CD8-positive, alpha-beta memory T cell (primary cell): ENCODE measurements at places on chromosomes 1 and 21. TPM values are rescaled to one million over a fixed set of nuclear protein-coding genes. Genes with fewer than 3 reads are reported as not detected.

The LRRC38 gene
- not detected for total RNA-seq

The PEX14 gene
- 22.2 TPM for total RNA-seq

The KCNN3 gene
- total RNA-seq, result 0.22 TPM

The DAP3 gene
- total RNA-seq, result 156 TPM

The RGS13 gene
- total RNA-seq, result 0.07 TPM

The CELA3A gene
- total RNA-seq, result not detected

The SPATA1 gene
- total RNA-seq, result 0.55 TPM

The SFN gene
- 0.37 TPM for total RNA-seq

The HRNR gene
- total RNA-seq, result not detected

The SYNC gene
- not detected for total RNA-seq

The CFHR5 gene
- total RNA-seq, result not detected

The S100A5 gene
- total RNA-seq, result 0.61 TPM

The NCAM2 gene
- total RNA-seq, result not detected

The SHISA4 gene
- 0.24 TPM for total RNA-seq

The CLCA4 gene
- total RNA-seq, result not detected

The DPYD gene
- 10.3 TPM for total RNA-seq

The MTMR11 gene
- 1.6 TPM for total RNA-seq

The GPR157 gene
- 4.7 TPM for total RNA-seq

The WNT4 gene
- not detected for total RNA-seq

The EXO1 gene
- 76.1 TPM for total RNA-seq

The RAVER2 gene
- 6.7 TPM for total RNA-seq

The COPA gene
- total RNA-seq, result 139 TPM

The ZNF362 gene
- total RNA-seq, result 9.9 TPM

The OR6N2 gene
- not detected for total RNA-seq

The SLAMF9 gene
- not detected for total RNA-seq

The MROH9 gene
- total RNA-seq, result not detected

The IL12RB2 gene
- total RNA-seq, result 32.8 TPM

The CALML6 gene
- 0.46 TPM for total RNA-seq

The AMIGO1 gene
- total RNA-seq, result 4.9 TPM

The RNF186 gene
- total RNA-seq, result not detected

The PAFAH2 gene
- total RNA-seq, result 12.1 TPM

The FASLG gene
- total RNA-seq, result 45.8 TPM

The GABRD gene
- total RNA-seq, result not detected

The LYPD8 gene
- not detected for total RNA-seq

The AMPD1 gene
- not detected for total RNA-seq

The FAM163A gene
- not detected for total RNA-seq

The OR2T33 gene
- total RNA-seq, result not detected

The FMO5 gene
- total RNA-seq, result 0.31 TPM

The SPRR1A gene
- total RNA-seq, result not detected

The MYOG gene
- total RNA-seq, result not detected

The CDKN2C gene
- 6.5 TPM for total RNA-seq
